ENCODE measurements at places on chromosomes 12 and 14. TPM values are rescaled to one million over a fixed set of nuclear protein-coding genes. Genes with fewer than 3 reads are reported as not detected.

The LRP6 gene
- 28.4 TPM for polyA plus RNA-seq

The ARHGAP9 gene
- 0.95 TPM for polyA plus RNA-seq

The TSPAN8 gene
- polyA plus RNA-seq, result 2.0 TPM

The TAS2R10 gene
- 0.98 TPM for polyA plus RNA-seq

The KCNA5 gene
- polyA plus RNA-seq, result not detected

All from HepG2 (cell line).